Tongue (tissue), 3 donors: ENCODE measurements at places on chromosomes 2 and 18. TPM values are rescaled to one million over a fixed set of nuclear protein-coding genes. Genes with fewer than 3 reads are reported as not detected.

Gene GRHL1
- total RNA-seq, result 50.3 TPM

Gene RNF144A
- 25.5 TPM for total RNA-seq

Gene TRPM8
- total RNA-seq, result not detected

Gene SPHKAP
- 18.2 TPM for total RNA-seq

Gene ZAP70
- total RNA-seq, result 3.7 TPM

Gene SDC1
- 44.2 TPM for total RNA-seq

Gene NAPG
- 47.2 TPM for total RNA-seq

Gene RAB6C
- 0.10 TPM for total RNA-seq

Gene EFR3B
- 6.1 TPM for total RNA-seq

Gene MYOM1
- total RNA-seq, result 662 TPM

Gene SNTG2
- 2.7 TPM for total RNA-seq

Gene CPLX4
- total RNA-seq, result not detected

Gene SNORC
- total RNA-seq, result 0.41 TPM

Gene SCN2A
- total RNA-seq, result 0.31 TPM

Gene CCDC85A
- total RNA-seq, result 7.5 TPM

Gene RFX8
- total RNA-seq, result 0.51 TPM

Gene ZNF513
- total RNA-seq, result 9.4 TPM

Gene TRMT61B
- total RNA-seq, result 11.6 TPM

Gene IL1R1
- total RNA-seq, result 16.1 TPM

Gene TUBA3E
- total RNA-seq, result not detected
